ENCODE measurements at places on chromosomes 12 and 14.
A peak's percentile ranks its signal among the peaks of the same experiment; 100 is the strongest.

GRCh38 chr12:126389220-126389841 lies 1324.1 kb downstream of the AACS start:
- DNase-seq, result peak; percentile 36

GRCh38 chr14:76456200-76456599 lies 80.3 kb downstream of the ESRRB start:
- DNase-seq, result peak; percentile 23

GRCh38 chr12:124359671-124360581 lies 65.0 kb downstream of the RFLNA start:
- no peak for DNase-seq

DNA sequence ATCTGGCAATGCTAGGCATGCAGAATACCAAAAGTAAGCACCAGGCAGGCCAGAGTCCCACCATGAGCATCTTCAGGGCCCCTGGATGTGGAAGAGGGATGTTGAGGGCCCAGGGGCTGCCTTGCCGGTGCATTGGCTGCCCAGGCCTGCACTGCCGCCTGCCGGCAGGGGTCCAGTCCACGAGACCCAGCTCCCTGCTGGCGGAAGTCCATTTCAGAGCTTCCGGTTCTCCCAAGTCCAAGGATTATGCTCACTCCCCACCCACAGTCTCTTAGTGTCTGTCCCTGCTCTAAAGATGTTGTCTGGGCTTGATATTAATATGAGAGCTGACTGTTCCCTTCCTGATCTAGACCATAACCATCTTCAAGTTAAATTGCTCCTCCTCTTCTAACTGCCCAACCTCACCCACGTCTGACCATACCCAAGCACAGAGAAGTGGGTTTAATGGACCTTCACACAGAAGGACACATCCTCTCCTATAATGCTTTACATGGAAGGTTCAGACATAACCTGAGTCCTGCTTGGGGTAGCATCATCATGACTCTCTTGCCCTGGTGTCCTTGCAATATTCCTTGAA lies 117.4 kb downstream of the DAD1 start:
- peak; percentile 63 for DNase-seq

DNA sequence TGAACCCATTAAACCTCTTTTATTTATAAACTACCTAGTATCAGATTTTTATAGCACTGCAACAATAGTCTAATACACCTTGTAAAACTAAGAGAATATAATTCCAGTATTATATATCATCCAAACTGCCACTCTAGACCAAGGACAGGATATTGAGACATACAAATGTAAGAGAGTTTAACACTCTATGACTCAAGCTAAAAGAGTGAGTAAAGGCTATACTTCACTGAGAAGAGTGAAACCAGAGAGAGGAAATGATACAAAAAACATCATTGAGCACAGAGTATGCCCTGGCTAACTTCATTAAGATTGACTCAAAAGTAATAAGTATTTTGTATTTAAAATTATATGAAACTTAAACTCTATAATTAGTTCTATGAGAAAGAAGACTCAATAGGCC lies 1951.9 kb upstream of the SEL1L start:
- DNase-seq, result no peak

DNA sequence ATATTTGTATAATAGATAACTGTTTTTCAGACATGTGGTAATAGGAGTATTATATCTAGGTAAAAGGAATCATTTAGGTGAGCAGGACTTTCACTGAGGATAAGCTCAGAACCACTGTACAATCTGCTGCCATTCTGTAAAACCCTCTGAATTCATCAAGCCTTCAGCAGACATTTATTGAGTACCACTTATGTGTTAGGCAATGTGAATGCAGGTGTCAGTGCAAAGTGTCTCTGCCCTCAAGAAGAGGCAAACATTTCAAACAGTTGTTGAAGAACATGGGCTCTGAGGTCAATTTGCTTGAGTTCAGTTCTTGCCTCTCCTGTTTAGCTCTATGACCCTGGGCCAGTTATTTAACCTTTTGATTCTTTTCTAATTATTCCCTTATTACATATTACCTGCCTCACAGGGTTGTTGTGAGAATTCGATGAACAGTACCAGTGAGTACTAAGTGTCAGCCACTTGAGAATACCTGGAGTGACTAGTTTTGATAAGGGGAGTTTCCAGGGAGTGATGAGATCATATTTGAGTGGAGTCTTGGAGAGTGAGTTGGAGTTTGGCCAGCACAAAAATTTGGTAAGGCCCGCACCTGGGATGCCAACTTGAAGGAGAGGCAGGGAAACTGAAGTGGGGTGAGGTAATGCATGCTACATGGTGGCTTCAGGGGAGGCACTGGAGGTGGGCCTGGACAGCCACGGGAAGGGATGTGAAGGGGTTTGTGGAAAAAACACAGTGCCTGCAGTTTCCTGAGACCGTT lies 33.7 kb downstream of the RASSF8 start:
- no peak for DNase-seq

DNA sequence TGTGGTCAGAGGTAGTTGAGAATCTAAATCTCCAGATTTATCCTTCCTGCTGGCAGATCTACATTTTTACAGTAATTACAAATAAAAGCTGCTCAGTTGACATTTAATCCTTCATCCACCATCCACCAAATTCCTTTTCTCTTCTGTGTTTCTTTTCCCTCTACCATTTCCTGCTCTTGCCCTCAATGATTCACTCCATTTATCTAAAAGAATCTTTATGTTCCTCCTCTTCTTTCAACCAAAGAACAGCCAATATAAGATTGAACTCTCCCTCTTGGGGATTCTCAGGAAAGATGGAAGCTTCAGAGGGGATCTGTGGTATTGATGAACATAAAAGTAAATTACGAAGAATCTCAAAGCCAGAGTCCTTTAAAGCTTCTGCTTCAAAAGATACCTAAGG lies 4.4 kb downstream of the MAP4K5 start:
- peak; percentile 66 for DNase-seq

- no peak for DNase-seq
Observed at GRCh38 chr14:104794631-104794992, 936 bp downstream of the AKT1 start.

DNA sequence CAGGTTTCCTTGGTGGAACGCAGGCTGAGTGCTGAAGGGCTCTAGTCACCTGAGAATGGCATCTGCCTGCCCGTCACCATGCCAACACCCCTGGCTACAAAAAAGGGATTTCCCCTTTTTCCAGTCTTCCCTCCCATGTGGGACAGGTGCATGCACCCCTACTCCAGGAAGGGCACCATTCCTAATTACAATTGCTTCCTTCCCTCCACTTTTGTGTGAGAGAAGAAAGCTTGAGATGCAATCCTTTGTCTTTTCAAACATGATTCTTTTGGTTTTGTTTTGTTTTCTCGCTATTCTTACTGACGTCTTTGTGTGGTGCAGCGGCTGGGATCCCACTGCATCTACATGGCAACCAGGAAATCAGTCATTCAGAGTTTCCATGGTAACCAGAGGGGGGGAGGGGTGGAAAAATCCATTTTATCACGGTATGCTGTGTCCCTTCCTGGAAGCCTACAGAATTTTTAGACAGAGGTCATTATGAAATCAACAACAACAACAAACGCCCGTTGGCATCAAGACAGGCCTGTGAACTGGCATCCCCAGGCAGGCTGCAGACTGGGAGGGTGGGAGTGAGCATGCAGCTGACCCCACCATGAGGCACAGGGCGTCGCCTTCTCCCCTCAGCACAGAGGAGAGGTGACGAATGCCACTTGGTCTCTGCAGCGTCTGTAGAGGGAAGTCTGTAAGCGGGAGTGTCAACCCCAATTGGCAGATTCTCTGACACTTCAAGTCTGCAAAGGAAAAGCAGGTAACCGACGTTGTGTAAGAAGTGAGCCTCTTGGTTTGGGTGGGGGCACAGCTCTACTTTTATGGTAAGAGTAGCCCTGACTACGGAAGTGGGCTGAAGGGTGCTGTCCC lies 13.6 kb upstream of the GNG2 start:
- DNase-seq, result no peak

DNA sequence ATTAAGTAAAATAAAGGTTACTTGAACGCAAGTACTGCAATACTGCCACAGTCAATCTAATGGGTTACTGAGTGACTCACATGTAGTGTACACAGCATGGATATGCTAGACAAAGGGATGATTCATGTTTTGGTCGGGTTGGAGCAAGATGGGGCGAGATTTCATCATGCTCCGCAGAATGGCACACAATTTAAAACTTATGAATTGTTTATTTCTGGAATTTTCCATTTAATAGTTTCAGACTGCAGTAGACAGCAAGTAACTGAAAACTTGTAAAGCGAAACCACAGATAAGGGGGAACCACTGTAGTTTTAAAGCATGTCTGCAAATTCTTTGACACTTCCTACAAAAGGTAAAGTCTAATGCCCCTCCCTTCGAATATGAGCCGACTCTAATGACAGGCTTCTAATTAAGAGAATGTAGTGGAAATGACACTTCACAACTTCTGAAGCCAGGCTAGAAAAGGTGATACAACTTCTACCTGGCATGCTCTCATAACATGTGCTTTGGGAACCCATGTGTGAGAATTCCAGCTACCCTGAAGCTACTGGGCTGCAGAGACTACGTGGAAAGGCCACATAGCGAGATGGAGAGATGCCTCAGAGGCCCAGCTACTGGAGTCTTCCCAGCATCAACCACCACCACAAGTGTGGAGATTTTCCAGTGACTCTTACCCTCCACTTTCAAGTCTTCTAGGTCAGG lies 13.9 kb upstream of the TCP11L2 start:
- DNase-seq, result peak; percentile 96

DNA sequence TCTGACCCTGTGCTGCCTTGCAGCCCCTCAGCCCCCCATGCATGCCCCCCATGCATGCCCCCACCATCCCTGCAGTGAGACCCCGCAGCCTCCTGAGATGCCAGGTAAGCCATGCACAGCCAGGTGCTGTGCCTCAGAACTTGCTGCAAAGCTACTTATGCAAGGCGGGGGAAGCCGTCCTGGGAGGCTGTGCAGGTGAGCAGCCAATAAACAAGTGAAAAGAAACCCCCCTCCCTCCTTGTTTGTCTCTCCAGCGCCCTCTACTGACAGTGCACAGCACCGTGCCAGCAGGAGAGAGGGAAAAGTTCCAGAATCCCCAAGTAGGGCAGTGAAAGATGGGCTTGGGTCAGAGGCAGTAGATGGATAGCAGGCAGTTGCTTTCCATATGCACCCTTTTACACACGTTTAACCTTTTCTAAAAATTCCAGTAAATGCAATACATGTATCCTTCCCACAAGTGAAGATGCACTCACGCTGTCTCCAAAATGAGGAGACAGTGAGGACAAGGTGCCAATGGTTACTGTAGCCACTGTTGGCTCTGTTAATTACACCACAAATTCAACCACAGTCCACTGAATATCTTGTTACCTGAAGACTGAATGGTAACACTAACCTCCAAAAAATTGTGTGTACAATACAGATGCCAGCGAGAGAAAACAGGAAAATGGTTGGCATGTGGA lies 18.0 kb downstream of the TNFAIP2 start:
- DNase-seq, result no peak

DNA sequence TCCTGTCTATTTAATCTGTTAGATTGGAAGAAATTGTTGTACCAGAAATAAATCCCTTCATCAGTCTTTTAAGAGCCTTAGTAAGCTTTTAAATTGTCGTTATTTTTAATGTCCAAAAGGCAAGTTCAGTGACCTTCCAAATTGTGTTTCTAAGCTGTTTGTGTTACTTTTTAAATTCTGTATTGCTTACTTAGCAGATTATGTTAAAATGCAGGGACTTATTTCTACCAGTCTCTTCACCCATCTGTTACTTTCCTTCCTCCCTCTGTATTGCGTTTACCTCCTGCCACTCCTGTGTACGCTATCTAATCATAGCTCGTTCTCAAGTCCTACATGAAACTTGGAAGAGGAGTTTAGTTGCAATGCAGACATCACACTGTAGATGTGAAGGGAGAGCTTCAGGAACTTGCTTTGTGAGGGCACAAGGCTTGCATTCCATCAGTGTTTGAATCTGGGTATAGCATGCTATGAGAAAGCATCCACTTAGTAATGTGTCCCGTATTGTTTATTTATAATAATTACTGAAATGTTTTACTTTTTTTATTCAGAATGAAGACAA lies 406.5 kb upstream of the RGS6 start:
- no peak for DNase-seq

DNA sequence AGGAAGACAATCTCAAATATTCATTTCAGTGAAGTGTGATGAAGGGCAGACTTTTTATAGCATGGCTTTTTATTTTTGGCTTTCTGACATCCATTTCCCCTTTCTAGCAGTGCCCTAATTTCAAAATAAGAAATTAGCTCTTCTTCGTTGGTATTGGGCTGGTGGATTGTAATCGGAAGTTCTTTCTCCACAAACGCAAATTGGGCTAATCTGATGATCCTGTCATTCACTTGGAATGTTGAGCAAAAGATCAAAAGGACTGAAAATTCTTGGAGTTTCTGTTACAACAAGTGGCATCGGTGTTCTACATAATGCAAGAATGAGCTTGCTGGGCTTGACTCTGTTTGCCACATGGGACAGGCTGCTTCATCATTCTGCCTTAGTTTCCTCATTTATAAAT lies 1182.8 kb downstream of the FLRT2 start:
- no peak for DNase-seq

GRCh38 chr14:103890821-103891666 lies 37.2 kb upstream of the TDRD9 start:
- DNase-seq, result no peak

GRCh38 chr14:83425138-83425537 lies 1891.5 kb upstream of the SEL1L start:
- peak; percentile 90 for DNase-seq

- no peak for DNase-seq
Observed at GRCh38 chr12:92581604-92582003, 121.2 kb upstream of the PLEKHG7 start.

- DNase-seq, result no peak
Observed at GRCh38 chr14:41549282-41549681, 57.4 kb upstream of the LRFN5 start.

DNA sequence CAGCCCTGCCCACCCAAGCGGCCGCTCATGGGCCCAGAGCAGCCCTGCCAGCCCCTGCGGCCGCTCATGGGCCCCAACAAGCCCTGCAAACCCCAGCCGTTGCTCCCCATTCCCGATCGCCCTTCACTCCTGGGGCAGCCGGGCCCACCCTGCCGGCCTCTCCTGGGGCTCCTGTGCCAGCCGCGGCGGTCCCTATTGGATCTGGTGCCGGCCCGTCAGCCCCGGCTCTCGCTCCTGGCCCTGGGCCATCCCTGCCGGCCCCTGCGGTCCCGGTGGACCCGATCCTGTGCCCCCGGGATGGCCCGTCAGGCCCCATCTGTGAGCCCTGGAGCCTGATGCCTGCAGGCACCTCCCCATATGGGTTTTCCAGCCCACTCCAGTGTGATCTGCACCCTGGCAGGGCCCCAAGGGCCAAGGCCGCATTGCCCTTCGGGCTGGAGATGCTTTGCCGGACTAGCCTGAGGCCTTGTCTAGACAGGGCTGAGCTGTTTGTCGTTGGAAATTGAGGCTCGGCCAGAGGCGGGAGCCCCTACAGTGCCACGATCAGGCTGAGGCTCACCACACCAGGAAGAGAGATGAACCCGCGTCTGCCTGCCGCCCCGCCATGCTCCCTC lies 20.3 kb downstream of the FBRSL1 start:
- no peak for DNase-seq

- DNase-seq, result peak; percentile 72
Observed at GRCh38 chr14:50045039-50045711, 71.2 kb downstream of the VCPKMT start.

- DNase-seq, result no peak
Observed at GRCh38 chr14:71597955-71598660, 334.1 kb upstream of the RGS6 start.

GRCh38 chr14:30908826-30909225 lies 34.5 kb downstream of the COCH start:
- no peak for DNase-seq
